SW 1271 (cell line): ENCODE measurements at places on chromosomes 1 and 21.

- no peak for DNase-seq
These were observed 18.6 kb upstream of the BCL10 start for GRCh38 chr1:85295006-85295431.

GRCh38 chr21:44529503-44530125 is 10.4 kb downstream of the KRTAP10-1 start:
- no peak for DNase-seq

DNA sequence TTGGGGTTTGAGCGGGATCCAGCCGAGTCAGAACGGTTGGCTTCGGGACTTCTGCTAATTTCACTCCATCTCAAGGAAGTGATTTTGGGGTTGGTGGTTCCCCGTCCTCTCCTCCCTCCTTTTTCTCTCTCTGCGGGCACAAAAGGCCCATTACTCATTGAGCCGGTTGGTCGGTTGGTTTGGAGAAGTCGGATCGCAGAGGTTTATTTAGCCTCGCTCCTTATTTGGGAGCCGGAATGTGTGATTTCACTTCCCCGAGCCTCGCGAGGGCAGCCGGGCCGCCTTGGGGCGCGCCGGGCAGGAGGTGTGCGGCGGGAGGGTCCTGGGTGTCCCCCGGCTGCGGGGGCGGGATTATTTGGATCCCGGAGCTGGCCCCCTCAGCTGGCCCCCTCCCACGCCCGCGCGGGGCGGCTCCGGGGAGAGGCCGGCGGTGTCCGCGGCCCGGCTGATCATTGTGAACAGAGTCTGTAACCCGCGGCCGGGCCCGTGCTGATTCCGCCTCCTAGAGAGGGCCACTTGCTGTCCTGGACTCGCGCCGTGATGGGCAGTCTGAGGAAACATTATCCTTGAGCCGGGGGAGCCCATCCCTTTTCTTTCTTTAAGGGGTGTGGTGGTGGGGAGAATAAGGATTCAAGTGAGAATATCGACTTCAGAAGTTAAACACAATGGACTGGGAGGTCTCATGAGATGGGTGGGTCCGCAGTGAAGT is 1.2 kb downstream of the MAPKAPK2 start:
- DNase-seq = no peak

- DNase-seq = no peak
These were observed 72.6 kb upstream of the PGBD5 start for GRCh38 chr1:230498704-230499103.

DNA sequence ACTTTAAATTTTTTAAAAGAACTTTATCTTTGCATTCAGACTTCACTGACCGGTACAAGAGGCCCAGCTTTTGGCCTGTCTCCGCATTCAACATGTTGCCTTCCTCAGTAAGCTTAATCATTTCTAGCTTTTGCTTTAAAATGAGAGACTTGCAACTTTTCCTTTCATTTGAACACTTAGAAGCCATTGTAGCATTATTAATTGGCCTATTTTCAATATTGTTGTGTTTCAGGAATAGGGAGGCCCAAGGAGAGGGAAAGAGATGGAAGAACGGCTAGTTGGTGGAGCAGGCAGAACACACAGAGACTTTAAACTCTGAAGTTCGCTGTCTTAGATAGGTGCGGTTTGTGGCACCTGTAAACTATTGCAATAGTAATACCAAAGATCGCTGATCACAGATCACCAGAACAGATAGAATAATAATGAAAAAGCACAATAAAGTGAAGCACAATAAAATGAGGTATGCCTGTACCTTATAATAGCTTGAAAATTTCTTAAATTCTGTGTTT is 31.4 kb downstream of the RABGAP1L start:
- DNase-seq = no peak

- peak; percentile 72 for DNase-seq
These were observed 302.7 kb downstream of the DUSP10 start for GRCh38 chr1:221439008-221439746.

DNA sequence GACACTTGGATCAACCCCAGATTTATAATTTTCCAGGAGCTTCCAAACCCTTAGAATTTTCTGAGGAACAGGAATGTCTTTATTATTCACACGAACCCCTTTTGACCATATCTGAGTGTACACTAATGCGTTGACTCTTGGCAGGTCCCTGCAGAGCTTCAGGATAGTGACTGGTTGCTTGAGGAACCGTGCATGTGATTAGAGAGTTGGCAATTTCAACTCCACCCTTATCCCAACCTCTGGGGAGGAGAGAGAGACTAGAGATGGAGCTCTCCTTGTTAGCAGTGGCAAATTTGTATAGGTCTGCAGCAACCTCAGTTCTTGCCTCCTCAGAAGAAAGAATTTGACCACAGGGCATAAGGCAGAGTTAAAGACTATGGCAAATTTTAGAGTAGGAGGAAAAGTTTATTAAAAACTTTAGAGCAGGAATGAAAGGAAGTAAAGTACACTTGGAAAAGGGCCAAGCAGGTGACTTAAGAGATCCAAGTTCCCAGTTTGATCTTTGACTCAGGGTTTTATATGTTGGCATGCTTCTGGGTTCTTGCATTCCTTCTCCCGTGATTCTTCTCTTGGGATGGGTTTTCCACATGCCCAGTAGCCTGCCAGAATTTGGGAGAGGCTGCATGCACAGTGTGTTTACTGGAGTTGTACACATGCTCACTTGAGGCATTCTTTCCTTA is 93.8 kb upstream of the ETV3 start:
- no peak for DNase-seq
